ENCODE measurements at places on chromosomes 12 and 14. TPM values are rescaled to one million over a fixed set of nuclear protein-coding genes. Genes with fewer than 3 reads are reported as not detected.

Gene KLRF1
- 0.78 TPM for total RNA-seq

Gene CLIP1
- total RNA-seq, result 48.6 TPM

Gene TSPAN11
- not detected for total RNA-seq

Gene NTS
- total RNA-seq, result not detected

Gene PPFIA2
- total RNA-seq, result not detected

Gene COPS7A
- total RNA-seq, result 11.0 TPM

Gene CAND1
- total RNA-seq, result 130 TPM

Gene KIF5A
- 0.60 TPM for total RNA-seq

Gene SLCO1B1
- not detected for total RNA-seq

Gene NEMF
- total RNA-seq, result 101 TPM

Gene OAS2
- 10.7 TPM for total RNA-seq

Gene SUOX
- total RNA-seq, result 1.2 TPM

DNA sequence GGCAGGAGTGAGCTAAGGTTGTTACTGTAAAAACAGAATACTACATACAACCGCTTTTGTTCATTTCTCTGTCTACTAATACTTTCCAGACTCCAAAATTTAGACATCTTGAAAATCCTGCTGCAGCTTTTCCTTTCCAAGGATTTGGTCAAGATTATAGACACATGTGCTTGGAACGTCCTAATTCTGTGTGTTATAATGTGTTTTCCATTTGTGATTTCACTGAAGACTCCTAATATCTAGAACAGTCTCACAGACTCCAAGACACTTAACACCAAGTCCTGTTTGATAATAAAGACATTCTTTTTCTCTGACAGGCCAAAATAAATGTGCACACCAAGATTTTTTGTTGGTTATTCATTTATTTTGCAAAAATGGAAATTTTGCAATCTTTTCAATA lies 41.8 kb upstream of the TMTC2 start:
- no peak for DNase-seq

- no peak for DNase-seq
These were observed 228.6 kb downstream of the DPF3 start for GRCh38 chr14:72665259-72665658.

- no peak for DNase-seq
These were observed 52.3 kb downstream of the MBIP start for GRCh38 chr14:36268121-36268520.

GRCh38 chr12:66603461-66603860 lies 75.4 kb downstream of the GRIP1 start:
- DNase-seq, result no peak

- no peak for DNase-seq
These were observed 101.3 kb downstream of the TMEM121 start for GRCh38 chr14:105627701-105628100.

DNA sequence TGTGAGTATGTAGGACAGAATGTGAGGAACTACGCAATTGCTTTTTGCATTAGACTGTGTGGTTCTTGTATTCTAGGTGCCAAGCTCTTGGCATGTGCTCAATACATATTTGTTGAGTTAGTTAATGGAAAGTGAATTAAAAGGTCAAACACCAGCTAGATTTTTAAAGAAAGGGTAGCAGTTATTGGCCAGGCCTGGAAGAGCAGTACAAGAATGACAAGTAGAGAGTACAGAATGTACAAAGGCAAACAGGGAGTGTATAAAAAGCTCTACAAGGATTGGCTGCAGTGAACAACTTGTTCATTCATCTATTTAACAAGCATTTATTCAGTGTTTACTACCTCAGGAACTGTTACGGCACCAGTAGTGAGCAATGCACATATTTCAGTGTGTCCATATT lies 854.0 kb upstream of the SEL1L start:
- DNase-seq, result no peak

DNA sequence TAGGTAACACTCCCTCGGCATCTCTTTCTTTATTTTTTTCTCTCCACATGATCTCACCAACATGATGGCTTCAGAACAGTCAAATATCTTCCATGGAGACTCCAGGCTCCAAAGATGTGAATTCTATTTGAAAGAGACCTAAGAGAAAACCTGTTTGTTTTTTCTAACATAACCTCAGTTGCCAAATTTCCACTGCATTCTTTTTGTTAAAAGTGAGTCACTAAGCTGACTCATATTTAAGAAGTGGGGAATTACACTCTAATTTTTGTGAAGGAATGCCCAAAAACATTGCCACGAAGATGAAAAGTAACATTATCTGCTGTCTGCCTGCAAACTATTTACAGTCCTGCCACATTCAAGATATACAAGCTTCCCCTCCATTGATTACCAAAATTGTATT lies 1337.6 kb downstream of the LRFN5 start:
- DNase-seq, result no peak

- DNase-seq, result no peak
These were observed 1346.4 kb upstream of the SEL1L start for GRCh38 chr14:82879949-82880535.

DNA sequence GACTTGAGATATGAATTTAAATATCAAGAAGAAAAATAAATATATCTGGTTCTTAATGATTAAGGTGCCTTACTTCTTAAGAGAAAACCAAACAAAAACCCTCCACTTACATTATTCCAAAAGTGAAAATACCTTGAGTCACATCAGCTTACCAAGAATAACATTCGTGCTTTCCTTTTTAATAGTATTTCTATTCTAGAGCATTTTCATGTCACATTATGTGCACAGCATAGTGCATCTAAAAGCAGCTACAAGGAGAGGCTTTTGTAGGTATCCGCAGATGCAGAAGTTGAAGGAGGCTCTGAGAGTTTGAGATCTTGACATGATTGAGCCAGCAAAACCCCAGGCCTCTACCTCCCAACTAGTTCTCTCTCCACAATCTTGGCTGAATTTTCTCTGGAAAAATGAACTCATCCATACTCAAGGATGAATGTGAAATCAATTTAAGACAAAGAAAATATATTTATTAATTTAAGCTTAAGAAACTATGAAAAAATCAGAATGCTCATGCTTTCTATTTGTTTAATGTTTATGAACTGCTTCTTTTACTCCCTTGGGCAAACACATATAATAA lies 275.0 kb downstream of the AKAP6 start:
- no peak for DNase-seq

- no peak for DNase-seq
These were observed 20.8 kb downstream of the TNFAIP2 start for GRCh38 chr14:103144085-103144484.

DNA sequence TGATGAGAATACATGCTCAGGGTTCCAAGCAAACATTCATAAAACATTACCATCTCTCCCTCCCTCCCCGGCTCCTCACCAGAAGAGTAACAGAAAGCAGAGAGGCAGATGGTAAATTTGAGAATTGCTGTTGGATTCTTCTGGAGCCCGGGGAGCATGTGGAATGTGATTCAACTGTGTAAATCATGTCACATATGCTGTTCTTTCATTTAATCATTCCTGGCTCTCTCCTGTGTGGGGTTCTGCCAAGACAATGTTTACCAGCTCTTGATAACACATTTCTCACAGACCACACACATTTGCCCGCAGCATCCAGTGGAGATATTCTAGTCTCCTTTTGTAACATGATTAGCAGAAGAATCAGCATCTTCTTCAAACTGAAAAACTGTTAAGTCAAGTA lies 23.4 kb upstream of the NR2C1 start:
- DNase-seq, result no peak

DNA sequence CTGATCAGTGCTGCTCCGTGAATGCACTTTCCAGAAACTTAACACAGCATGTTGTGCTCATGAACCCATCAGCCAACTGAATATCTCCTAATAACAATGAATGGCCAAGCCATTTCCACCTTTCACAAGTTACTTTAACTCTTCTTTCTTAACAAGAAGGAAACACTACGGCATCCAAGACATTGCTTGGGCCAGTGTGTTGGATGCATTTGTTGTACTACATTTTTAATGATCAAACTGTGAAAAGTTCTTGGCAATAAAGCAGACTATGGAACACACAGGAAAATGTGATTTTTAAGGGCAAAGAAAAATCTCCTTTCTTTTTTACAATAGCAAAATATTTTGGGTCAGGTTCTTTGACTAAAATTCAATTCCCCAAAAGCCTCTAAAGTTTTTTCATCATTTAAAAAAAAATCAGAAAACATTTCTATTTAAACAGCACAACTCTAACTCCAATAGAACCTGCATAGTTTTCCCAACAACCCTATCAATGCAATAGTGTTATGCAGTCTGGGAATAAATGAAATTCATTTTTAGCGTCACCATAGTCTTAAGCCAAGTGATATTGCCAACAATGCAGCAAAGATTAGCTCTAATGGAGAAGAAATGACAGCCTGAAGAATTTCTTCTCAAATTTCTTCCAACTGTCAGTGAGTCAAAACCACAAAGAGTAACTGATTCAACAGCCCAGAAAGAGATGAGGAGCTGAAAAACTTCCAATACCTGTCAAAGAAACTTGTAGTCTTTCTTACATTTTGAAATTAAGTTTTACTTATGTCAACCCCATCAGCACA lies 50.7 kb upstream of the PTPRR start:
- no peak for DNase-seq

GRCh38 chr14:60178820-60179219 lies 13.6 kb upstream of the DHRS7 start:
- no peak for DNase-seq

- no peak for DNase-seq
These were observed 7.4 kb upstream of the HOXC11 start for GRCh38 chr12:53965281-53966084.

DNA sequence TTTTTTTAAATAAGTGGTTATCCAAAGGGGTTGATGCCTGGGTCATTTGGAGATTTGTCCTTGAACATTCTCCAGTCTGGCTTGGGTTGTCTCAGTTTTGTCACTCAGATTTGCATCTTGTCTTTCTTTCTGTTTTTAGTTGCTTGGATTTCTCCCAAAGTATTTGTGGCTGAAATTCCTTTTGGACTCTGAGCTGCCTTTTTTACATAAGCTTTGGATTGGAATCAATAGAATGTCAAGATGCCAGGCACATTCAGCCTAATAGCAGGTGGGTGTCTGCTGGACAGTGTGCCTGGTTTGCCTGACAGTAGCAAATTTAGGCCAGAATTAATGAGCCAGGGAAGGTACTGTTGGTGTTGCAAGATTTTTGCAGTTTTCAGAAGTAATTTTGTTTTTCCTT lies 50.0 kb downstream of the FLRT2 start:
- DNase-seq, result no peak

DNA sequence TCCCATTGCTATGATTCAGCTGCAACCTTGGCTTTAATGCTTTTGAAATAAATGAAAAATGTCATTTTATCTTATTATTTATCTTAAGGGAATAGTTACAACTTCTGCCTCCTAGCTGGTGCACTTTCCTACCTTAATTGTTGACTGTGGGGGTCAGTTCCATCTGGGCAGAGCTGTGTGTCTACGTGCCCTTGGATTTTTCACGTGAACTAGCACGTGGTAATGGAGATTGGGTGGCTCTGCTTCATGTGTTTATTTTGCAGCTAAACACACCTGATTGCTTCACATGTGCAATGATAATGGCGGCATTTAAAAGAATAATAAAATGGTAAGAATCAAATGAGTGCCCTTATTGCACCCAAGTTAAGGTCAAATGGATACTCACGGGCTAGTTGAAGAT lies 10.6 kb upstream of the PELI2 start:
- DNase-seq, result no peak

GRCh38 chr12:19038209-19038608 lies 91.3 kb upstream of the PLEKHA5 start:
- DNase-seq, result no peak

DNA sequence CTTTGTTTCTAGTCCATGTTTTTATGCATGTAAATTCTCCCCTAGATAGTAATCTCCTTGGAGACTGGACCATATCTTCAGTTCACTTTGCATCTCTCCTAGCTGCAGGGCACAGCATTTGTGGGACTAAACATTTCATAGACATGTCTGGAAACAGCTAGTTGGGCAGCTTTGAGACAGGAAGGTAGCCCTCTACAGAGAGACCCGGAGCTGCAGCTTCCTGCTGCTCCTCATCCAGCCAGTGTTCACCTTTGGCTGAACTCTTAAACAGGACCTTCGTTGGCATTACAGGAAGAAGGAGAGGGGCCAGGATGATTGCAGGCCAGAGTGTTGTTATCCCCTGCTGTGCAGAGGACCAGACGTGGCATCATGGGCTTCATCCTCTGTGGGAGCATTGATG lies 52.9 kb downstream of the GNS start:
- no peak for DNase-seq

DNA sequence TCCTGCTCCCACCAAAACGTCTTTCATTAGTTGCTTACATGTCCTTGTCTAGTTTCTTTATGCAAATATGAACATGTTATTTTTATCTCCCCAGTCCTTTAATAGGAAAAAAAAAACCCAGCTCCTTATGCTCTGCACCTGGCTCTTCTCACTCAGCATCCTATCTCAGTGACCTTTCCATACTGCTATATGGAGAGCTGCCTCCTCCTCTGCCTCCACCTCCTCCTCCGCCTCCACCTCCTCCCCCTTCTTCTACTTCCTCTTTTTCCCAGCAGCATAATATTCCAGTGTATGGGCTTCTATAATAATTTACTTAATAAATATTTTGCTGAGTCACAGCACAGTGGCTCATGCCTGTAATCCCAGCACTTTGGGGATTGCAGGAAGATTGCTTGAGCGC lies 31.5 kb downstream of the ABCB9 start:
- no peak for DNase-seq

DNA sequence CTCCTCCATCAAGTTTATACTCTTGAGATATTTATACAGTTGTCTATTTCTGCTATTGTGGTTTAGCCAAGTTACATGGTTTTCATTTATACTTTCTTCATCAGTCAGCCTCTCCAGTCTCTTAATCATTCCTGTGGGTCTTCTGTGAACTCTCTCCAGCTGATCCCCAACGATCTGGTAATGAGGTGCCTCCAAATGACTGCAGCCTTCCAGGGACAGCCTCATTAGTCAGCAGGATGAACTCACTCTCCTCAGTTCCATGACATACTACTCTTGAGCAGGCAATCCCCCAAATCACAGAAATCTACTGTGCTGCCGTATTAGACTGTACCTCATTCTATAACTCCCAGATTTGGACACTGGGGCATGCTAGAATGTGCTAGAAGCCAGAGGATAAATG lies 15.3 kb downstream of the AREL1 start:
- DNase-seq, result no peak

- DNase-seq, result no peak
These were observed 27.3 kb downstream of the RERG start for GRCh38 chr12:15193946-15194345.
